ENCODE measurements at places on chromosomes 3 and 15. TPM values are rescaled to one million over a fixed set of nuclear protein-coding genes. Genes with fewer than 3 reads are reported as not detected.

- DNase-seq, result no peak
These were observed 11.3 kb downstream of the PRKCI start for GRCh38 chr3:170233530-170233929.

THAP10 gene
- 3.7 TPM for total RNA-seq

DNA sequence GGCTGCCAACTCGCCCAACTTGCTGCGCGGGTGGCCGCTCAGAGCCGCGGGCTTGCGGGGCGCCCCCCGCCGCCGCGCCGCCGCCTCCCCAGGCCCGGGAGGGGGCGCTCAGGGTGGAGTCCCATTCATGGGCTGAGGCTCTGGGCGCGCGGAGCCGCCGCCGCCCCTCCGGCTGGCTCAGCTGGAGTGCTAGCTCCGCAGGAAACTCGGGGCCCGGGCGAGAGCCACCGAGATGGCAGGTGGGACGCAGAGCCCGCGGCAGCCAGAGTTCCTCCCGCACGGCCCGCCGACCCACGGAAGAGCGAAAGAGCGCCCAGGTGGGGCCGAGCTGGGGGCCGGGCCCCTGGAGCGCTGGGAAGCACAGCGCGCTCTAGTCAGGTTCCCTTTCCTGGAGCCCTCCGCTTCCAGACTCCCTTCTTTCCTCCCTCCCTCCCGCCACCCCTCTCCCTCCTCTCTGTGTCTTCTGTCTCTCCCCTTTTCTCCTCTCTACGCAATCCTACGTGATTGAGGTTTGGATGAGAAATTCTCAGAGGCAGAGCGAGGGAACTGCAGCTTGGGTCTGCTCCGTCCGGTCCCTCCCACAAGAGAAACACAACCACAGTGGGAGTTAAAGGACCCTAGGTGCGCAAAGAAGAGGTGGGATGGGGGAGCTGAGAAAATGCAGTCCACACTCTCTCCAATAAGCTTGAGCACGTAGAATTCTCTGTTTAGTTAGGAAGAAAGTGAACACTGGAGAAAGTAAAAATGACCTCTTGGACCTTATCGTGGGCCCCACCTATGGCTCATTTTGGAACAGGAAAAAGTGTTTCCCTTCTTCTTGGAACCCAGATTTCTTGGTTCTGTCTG lies 317.3 kb downstream of the FGF12 start:
- no peak for DNase-seq

GRCh38 chr15:39347453-39347852 lies 233.4 kb upstream of the THBS1 start:
- no peak for DNase-seq

- peak; percentile 76 for DNase-seq
These were observed 7.6 kb downstream of the CTSH start for GRCh38 chr15:78937132-78937739.

CNBP gene
- total RNA-seq, result 458 TPM

- DNase-seq, result no peak
These were observed 1186.7 kb upstream of the EPHA6 start for GRCh38 chr3:95627697-95628096.

ANKRD28 gene
- 23.6 TPM for total RNA-seq

GRCh38 chr3:14513566-14514322 lies 26.4 kb downstream of the GRIP2 start:
- no peak for DNase-seq

CKMT1B gene
- total RNA-seq, result 0.76 TPM
